ENCODE measurements at places on chromosomes 4 and X.
A peak's percentile ranks its signal among the peaks of the same experiment; 100 is the strongest.

GRCh38 chr4:55610381-55610780, 18.3 kb upstream of the PDCL2 start:
- DNase-seq = peak; percentile 16

DNA sequence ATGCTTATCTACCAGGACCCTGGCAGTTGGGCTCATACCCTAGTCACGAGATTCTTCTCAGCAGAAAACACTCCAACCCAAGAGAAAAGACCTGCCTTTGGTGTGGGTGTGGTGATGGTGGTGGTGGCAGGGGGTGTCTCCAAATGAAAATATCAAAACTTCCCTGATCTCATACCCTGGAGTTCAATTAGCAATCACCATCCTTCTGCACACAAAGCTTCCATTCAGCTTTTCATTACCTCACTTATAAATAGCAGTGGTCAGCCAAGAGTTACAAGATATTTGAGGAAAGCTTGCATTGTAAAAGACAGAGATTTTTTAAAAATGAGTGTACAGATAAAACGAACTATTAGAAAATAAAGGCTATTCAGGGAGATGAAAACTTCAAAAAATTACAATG, 580.8 kb upstream of the MAGEB2 start:
- no peak for DNase-seq

GRCh38 chr4:74395633-74396032, 30.7 kb downstream of the EREG start:
- no peak for DNase-seq

DNA sequence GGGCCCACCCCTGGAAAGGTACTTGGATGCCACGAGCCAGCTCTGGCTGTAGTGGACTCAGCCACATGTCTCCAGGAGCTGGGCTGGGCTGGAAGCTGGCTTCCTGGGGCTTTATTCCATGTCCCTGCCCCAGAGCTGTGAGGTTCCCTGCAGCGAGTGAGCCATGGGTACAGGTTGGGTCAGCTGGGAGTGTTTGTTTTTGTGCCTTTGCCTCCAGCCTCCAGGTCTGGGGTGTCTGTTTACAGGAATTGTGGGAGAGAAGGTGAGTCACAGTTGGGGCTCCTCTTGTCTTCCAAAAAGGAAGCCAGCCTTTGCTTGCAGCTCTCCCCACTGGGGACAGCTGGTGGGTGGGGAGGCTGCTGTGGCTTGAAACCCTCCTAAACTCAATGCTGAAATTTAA, 21.5 kb downstream of the SORCS2 start:
- DNase-seq = peak; percentile 58

GRCh38 chr4:23981328-23981727, 91.5 kb upstream of the PPARGC1A start:
- peak; percentile 5 for DNase-seq

DNA sequence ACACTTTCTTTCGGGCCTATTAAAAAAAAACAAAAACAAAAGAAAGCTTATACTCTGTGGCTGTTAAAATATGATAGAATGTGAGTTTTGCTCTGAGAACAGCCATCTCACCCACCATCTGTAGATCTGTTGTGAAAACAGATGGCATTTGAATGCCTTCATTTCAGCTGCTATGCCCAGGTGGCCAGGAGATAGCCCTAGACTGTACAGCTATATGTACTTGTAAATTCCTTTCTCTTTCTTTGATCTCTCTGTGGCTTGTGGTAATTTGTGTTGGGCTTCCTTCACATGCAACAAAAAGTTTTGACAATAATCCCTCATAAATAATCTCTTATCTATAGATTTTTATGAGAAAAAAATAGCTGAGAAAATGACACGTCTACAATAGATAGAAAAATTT, 38.1 kb downstream of the PNPLA4 start:
- no peak for DNase-seq

DNA sequence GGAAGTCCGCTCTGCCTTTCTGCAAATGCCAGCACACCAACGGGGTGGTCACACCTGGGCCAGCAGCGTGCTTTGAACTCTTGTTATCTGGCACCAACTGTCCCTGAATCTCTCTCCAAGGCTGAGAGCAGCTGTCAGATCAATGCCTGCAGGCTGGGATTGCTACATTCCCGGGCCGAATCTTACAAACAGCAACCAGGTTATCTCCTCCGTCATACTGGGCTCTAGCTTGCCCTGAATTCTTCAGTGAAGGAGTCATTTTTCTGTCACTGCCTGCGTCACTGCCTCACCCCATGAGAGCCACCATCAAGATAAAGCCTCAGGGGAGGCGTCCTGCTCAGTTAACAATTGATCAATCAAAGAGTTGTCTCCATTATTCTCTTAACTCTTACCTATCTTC, 329.4 kb upstream of the PPARGC1A start:
- DNase-seq = peak; percentile 54

GRCh38 chr4:98510757-98511517, 147.5 kb downstream of the TSPAN5 start:
- DNase-seq = peak; percentile 21

DNA sequence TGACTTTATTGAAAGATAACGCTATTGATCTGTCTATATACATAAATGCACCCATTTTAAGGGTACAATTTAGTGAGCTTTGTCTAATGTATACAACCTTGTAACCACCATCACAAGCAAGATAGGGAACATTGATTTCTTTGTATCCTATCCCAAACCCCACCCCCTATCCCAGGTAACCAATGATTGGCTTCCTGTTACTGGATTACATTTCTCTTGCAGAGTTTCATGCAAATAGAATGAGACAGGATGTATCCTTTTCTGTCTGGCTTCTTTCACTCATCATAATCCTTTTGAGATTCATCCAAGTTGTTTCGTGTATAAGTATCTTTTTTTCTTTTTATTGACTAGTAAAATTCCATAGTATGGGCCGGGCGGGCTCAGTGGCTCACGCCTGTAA, 1.6 kb upstream of the GRIPAP1 start:
- DNase-seq = no peak

DNA sequence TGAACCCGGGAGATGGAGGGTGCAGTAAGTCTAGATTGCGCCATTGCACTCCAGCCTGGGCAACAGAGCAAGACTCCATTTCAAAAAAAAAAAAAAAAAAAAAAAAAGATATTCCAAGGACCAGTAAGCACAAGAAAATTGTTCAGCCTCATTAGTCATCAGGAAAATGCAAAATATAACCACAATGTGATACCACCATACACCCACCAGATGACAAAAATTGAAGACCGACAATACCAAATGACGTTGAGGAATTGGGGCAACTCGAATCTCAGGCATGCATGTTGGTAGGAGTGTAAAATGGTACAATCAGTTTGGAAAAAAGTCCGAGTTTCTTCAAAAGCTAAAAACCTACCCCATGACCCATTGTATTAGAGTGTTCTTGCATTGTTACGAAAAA, 130.2 kb upstream of the FAM9B start:
- DNase-seq = no peak

GRCh38 chr4:21819086-21819485, 129.5 kb downstream of the KCNIP4 start:
- DNase-seq = no peak

DNA sequence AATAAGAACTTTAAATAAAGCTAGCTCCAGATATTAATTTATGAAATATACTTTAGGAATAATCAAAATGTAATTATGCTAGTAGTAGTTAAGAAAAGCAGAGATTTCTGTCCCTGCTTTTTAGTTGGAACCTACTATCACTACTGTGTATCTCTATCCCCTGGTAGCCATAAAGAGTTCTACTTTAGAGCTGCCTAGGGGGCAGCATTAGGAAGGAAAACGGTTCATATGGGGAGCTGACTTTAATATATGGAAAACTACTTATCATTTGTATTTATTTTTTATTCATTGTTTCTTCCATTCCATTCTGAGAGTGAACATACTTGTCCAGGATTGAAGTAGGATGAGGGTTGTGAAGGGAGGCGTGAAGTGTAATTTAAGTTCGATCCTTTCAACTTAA, 40.9 kb downstream of the CPEB2 start:
- peak; percentile 57 for DNase-seq

- DNase-seq = no peak
These were observed 89.5 kb downstream of the DIAPH2 start for GRCh38 chrX:96774116-96774515.

DNA sequence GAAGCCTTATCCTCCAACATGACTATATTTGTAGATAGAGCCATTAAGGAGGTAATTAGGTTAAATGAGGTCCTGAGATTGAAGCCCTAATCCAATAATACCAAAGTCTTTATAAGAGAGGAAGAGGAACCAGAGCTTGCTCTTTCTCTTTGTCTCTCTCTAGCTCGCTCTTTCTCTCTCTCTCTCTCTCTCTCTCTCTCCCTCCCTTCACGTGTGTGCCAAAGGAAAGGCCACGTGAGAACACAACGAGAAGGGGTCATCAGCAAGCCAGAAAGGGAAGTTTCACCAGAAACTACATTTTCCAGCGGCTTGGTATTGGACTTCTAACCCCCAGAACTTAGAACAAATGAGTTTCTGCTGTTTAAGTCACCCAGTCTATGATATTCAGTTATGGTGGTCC, 1540.5 kb downstream of the C4orf33 start:
- DNase-seq = no peak

DNA sequence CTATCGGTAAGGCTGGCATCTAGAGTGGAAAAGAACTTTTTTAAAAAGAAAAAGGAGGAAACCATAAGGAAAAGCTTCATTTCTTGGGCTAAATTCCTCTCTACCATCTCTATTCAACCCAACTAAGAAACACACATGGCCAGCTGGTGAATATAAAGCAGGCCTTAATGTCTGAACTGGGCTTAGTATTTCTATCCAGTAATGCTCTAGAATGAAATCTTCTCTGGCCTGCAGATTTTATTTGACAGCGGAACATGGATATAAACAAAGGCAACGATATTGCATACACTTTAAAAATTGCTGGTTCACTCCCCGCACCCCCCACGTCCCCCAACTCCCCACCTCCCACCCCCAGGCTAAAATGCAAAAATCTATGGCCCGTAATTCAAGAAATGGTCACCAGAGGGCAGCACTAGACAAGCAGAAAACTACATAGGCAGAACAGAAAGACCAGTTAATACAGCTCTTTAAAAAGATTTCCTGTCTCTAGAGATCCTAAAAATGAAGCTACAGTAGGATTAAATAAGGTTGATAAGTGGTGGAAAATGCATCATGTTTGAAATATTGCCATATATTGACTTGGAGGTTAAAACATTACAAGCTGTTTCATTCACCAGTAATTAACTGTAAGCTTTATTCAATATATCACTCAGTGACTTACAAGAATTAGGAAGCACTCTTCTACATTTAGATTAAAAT, 155.2 kb upstream of the GALNT7 start:
- peak; percentile 46 for DNase-seq

GRCh38 chrX:134457708-134458107, 2.3 kb upstream of the HPRT1 start:
- DNase-seq = no peak

DNA sequence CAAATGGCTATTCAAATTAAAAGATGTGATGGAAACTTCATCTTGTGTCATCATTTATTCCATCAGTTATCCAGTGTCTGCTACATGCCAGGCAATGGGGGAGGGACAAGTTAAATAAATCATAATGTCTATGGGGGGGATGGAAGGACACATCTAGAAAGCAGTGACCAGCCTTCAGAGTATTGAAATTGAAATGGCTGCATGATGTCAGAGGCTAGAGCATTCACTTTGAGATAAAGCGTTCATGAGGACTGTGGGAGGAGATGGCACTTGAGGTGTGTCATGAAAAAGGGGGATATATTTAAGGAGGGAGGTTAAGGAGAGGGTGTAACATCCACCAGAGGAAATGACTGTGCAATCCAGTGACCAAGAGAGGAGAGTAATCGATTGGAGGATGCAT, 50.6 kb downstream of the SLIT2 start:
- DNase-seq = no peak

DNA sequence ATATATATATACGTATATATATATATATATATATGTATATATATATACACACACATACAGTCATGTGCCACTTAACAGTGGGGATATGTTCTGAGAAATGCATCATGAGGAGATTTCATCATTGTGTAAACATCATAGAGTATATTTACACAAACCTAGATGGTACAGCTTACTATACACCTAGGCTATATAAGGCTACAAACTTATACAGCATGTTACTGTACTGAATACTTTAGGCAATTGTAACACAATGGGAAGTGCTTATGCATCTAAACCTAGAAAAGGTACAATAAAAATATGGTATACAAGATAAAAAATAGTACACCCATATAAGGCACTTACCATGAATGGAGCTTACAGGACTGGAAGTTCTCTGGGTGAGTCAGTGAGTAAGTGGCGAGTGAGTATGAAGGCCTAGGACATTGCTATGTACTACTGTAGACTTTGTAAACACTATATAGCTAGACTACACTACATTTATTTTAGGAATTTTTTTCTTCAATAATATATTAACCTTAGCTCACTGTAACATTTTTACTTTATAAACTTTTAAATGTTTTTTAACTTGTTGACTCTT, 13.2 kb upstream of the CCSER1 start:
- no peak for DNase-seq

DNA sequence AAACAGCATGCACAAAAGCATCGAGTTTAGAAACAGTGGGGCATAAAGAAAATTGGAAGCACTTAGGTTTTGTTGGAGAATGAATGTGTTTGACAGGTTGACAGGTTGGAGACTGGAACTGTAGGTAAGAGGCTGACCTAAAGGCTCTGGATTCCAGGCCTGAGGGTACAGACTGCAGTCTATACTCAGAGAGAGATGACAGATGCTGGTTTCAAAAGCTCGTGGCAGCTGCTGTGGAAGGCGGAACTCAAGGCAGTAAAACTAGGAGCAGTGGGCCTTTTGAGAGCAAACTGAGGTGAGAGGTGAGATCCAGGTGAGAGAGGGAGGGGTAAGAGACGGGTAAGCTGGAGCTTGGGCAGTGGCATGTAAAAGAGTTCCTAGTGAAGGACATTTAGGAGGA, 415.2 kb downstream of the TRIML1 start:
- DNase-seq = no peak

DNA sequence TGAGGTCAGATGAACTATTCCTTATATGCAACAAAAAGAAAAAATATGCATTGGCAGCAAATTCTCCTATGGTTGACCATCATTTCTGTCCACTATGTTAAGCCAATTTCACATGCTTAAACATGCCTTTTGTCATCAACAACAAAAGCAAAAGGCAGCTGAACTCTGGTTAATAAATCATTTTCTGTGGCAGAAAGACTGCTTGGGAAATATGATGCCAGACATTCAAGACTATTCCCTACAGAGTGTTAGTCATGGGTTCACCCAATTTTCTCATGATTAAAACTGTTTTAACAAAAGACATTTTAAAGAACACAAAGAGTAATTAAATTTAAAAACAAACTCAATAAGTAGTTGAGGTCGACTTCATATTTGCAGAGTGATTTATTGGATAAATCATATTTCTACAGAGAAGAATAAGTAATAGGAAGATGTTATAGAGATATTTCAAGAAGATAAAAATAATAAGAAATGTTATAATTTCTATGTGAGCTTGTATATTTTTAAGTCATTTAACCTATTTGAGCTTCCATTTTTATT, 890.6 kb downstream of the STPG2 start:
- DNase-seq = peak; percentile 21

GRCh38 chr4:15781427-15782095, 3.4 kb downstream of the CD38 start:
- DNase-seq = peak; percentile 65

DNA sequence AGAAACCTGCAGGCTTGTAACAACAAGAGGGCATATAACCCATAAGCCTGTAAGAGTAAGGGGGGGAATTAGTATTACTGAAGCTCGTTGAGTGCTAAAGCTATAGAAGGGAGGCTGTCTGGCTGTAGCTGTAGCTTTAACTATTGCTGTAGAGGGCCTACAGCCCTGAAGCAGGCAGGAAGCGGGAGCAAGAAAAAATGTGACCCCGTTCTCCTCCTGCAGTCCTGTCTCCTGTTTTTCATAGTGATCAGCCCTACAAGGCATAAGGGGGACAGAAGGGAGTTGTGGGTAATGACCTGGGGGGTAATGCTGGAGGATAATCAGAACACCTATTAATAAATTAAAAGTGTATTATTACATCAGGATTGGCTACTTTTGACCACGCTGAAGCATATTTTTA, 206.9 kb upstream of the MAB21L2 start:
- DNase-seq = no peak
